Endodermal cell (in vitro differentiated cells): ENCODE measurements at places on chromosomes 16 and 17. TPM values are rescaled to one million over a fixed set of nuclear protein-coding genes. Genes with fewer than 3 reads are reported as not detected.

Gene CCL15
- total RNA-seq: not detected in 2 replicates

GRCh38 chr16:24394341-24394740, 138.2 kb downstream of the CACNG3 start:
- H3K4me3 ChIP-seq: no peak overlapping the region
- no peaks in the 10 kb centered on the region for H3K4me1 ChIP-seq
- H3K27me3 ChIP-seq: no peaks in the 10 kb centered on the region
- H3K36me3 ChIP-seq: no peaks in the 10 kb centered on the region
- DNase-seq: no peak
- H3K27ac ChIP-seq: no peak overlapping the region

Gene SLC12A3
- not detected in 3 replicates for total RNA-seq

GRCh38 chr16:1106659-1107058, 10.6 kb upstream of the C1QTNF8 start:
- H3K36me3 ChIP-seq: no peaks in the 10 kb centered on the region
- peaks cover 4% of the 10 kb centered on the region for H3K27me3 ChIP-seq
- peaks cover 4% of the 10 kb centered on the region for H3K4me1 ChIP-seq
- H3K27ac ChIP-seq: no peak overlapping the region

GRCh38 chr17:77196251-77196650, 55.5 kb downstream of the SEC14L1 start:
- peaks cover 82% of the 10 kb centered on the region for H3K36me3 ChIP-seq
- H3K4me1 ChIP-seq: no peaks in the 10 kb centered on the region
- no peak for DNase-seq
- no peak overlapping the region for H3K27ac ChIP-seq
- H3K27me3 ChIP-seq: no peaks in the 10 kb centered on the region
- H3K4me3 ChIP-seq: no peak overlapping the region

DNA sequence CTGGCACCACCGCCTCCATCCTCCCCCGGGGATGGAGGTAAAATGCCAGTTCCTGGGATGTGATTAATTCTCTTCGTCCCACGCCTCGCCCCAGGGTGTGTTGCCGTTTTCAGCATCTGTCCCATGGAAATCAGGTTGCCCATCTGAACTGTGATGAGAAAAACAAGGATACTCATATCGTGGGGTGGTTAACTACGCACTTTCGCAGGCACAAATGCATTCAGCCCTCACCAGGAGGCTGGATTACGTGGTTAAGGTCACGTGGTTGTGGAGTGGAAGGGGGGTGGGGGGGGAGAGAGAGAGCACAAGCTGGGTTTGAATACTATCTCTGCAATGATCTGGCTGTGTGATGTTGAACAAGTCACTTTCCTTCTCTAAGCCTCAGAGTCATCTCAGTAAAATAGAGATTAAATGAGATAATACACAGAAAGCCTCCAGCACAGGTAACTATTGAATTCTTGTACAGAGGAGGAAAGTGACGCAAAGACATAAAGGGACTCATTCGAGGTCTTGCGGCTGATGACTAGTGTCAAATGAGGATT, 74.7 kb downstream of the BMERB1 start:
- H3K4me1 ChIP-seq: peaks cover 5% of the 10 kb centered on the region
- H3K27me3 ChIP-seq: no peaks in the 10 kb centered on the region
- no peak overlapping the region for H3K27ac ChIP-seq
- H3K4me3 ChIP-seq: no peak overlapping the region
- H3K36me3 ChIP-seq: no peaks in the 10 kb centered on the region
- DNase-seq: peak; percentile 50

DNA sequence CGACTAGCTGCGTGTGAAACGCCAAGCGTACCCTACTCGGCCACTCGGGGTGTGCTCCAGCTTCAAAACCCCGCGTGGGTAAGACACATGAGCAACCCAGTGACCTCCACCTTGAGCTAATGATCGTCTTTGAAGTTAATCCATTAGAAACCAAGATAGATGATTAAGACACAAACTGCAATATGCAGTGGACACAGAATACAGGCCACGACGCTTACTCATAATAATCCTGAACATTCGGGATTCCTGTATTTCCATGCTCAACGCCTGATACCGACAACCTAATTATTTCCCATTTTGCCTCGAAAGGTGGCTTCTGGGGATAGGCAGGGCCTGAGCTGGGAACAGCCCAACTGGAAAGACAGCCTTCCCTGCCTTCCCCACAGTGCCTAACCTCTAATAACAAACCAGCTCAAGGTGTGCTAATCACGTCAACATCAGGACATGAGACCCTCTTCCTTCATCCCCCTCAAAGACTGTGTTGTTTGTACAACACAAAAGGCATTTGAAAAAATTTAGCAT, 504 bp upstream of the COPRS start:
- peak overlapping the region; percentile 75 for H3K4me3 ChIP-seq
- H3K27me3 ChIP-seq: no peaks in the 10 kb centered on the region
- H3K36me3 ChIP-seq: peaks cover 32% of the 10 kb centered on the region
- no peak overlapping the region for H3K27ac ChIP-seq
- no peaks in the 10 kb centered on the region for H3K4me1 ChIP-seq

- peaks cover 6% of the 10 kb centered on the region for H3K36me3 ChIP-seq
- H3K4me3 ChIP-seq: no peak overlapping the region
- H3K27ac ChIP-seq: no peak overlapping the region
- DNase-seq: no peak
- no peaks in the 10 kb centered on the region for H3K27me3 ChIP-seq
Observed at GRCh38 chr17:57400648-57401047, 144.3 kb downstream of the MSI2 start.

- H3K4me3 ChIP-seq: no peak overlapping the region
- H3K4me1 ChIP-seq: no peaks in the 10 kb centered on the region
- peak; percentile 24 for DNase-seq
- no peaks in the 10 kb centered on the region for H3K36me3 ChIP-seq
Observed at GRCh38 chr17:79654960-79655382, 44.1 kb upstream of the RBFOX3 start.

Gene LRRC37A2
- 16.4 to 20.3 TPM (median 17.2 TPM) in 3 replicates for total RNA-seq

DNA sequence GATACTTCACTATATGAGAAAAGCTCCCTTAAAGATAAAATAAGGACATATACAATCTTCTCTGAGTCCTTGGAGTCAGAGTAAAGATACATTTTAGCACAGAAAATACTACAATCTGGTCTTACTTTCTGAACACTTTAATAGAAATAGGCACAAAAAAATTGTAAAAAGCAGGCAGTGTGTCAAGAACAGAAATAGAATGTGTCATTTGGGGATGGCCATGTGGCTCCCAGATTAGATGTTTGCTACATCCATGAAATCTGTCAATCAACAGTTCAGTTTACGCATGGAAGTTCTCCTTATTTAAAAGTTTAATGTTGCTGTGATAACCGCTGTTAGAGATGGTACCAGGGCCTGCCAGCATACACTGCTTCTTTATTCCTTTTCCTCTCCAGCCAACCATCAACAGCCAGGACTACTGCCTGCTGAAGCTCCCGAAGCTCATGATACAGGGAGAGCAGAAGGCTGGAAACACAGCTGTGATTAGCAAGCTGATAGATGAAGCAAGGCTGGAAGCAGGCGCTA, 278.5 kb downstream of the CEP112 start:
- no peak overlapping the region for H3K27ac ChIP-seq
- H3K36me3 ChIP-seq: no peaks in the 10 kb centered on the region
- H3K27me3 ChIP-seq: no peaks in the 10 kb centered on the region
- H3K4me1 ChIP-seq: peaks cover 3% of the 10 kb centered on the region
- no peak overlapping the region for H3K4me3 ChIP-seq

DNA sequence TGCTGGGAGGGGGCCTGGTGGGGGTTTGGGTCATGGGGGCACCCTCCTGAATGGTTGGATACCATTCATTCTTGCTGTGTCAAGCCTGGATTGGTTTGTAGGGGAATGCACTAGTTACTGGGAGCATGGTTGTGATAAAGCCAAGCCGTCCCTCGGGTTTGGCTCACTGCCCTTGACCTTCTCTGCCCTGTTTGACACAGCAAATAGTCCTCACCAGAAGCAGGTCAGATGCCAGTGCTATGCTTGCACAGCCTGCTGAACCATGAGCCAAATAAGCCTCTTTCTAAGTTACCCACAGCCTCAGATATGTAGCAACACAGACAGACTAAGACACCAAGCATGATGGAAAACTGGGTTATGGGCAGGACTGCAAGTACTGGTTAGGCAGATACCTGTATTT, 14.6 kb downstream of the ZNF778 start:
- DNase-seq: no peak
- no peaks in the 10 kb centered on the region for H3K27me3 ChIP-seq
- no peak overlapping the region for H3K4me3 ChIP-seq

Gene ZNF821
- total RNA-seq: 12.7 and 12.8 TPM in 2 replicates

DNA sequence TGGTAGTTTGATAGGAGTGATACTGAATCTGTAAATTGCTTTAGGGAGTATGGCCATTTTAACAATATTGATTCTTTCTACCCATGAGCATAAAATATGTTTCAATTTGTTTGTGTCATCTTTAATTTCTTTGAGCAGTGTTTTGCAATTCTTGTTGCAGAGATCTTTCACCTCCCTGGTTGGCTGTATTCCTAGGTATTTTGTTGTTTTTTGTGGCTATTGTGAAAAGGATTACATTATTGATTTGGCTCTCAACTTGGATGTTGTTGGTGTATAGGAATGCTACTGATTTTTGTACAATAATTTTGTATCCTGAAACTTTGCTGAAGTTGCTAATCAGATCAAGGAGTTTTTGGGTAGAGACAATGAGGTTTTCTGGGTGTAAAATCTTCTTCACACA, 3.2 kb downstream of the KRTAP9-9 start:
- H3K27ac ChIP-seq: no peak overlapping the region
- H3K36me3 ChIP-seq: no peaks in the 10 kb centered on the region
- H3K27me3 ChIP-seq: peaks cover 39% of the 10 kb centered on the region
- no peaks in the 10 kb centered on the region for H3K4me1 ChIP-seq
- H3K4me3 ChIP-seq: no peak overlapping the region

Gene PRSS33
- total RNA-seq: not detected in 3 replicates

Gene CNTNAP1
- 18.9 to 49.3 TPM (median 19.9 TPM) in 3 replicates for total RNA-seq

Gene LHX1
- 85.9 to 200 TPM (median 92.3 TPM) in 3 replicates for total RNA-seq

- H3K36me3 ChIP-seq: no peaks in the 10 kb centered on the region
- no peaks in the 10 kb centered on the region for H3K4me1 ChIP-seq
- H3K4me3 ChIP-seq: no peak overlapping the region
- H3K27ac ChIP-seq: no peak overlapping the region
- no peaks in the 10 kb centered on the region for H3K27me3 ChIP-seq
Observed at GRCh38 chr16:87056083-87056482, 261.1 kb downstream of the C16orf95 start.

Gene PRDM7
- total RNA-seq: not detected in 2 replicates

GRCh38 chr17:60193482-60193881, 43.7 kb downstream of the CA4 start:
- peaks cover 6% of the 10 kb centered on the region for H3K27me3 ChIP-seq
- H3K27ac ChIP-seq: no peak overlapping the region
- H3K4me1 ChIP-seq: no peaks in the 10 kb centered on the region

GRCh38 chr17:57277923-57278604, 21.7 kb downstream of the MSI2 start:
- H3K27me3 ChIP-seq: no peaks in the 10 kb centered on the region
- DNase-seq: no peak
- H3K4me1 ChIP-seq: no peaks in the 10 kb centered on the region
- H3K36me3 ChIP-seq: peaks cover 32% of the 10 kb centered on the region
- H3K27ac ChIP-seq: no peak overlapping the region

GRCh38 chr16:56830669-56831068, 34.3 kb upstream of the SLC12A3 start:
- no peak for DNase-seq
- no peaks in the 10 kb centered on the region for H3K27me3 ChIP-seq
- H3K4me1 ChIP-seq: no peaks in the 10 kb centered on the region
- H3K36me3 ChIP-seq: peaks cover 69% of the 10 kb centered on the region
- no peak overlapping the region for H3K27ac ChIP-seq

Gene EXOC3L1
- 1.8 to 2.4 TPM (median 1.9 TPM) in 3 replicates for total RNA-seq

Gene TMEM114
- 0.25 and 0.40 TPM in 2 replicates for total RNA-seq

Gene MNT
- total RNA-seq: 22.4 and 30.2 TPM in 2 replicates

DNA sequence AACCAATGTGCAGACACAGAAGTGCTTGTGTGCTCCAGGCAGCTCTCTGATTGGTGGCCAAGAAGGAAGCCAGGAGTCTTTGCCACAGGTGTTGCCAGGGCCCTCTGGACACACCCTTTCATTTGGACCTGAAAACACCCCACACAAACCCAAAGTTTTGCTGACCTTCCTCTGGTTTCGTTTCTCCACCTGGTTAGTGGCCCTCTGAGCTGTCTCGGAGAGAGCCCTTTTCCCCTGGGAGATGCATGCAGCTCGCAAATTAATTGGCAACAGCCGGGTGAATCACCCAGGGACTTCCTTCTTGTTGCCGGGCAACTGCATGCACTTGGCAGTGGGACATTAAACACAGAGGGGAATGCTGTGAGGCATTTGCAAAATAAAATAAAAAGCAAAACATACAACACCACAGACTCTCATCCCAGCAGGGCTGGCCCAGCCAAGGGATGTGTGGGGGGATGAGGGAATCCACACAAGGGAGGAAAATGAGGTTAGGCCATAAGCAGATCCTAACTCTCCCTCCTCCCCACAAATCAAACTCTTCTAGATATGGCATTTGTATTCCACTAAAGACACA, 286.6 kb downstream of the SOX9 start:
- peak overlapping the region; percentile 79 for H3K27ac ChIP-seq
- H3K36me3 ChIP-seq: no peaks in the 10 kb centered on the region
- H3K4me1 ChIP-seq: no peaks in the 10 kb centered on the region
- H3K27me3 ChIP-seq: peaks cover 78% of the 10 kb centered on the region

Gene NKIRAS2
- 44.3 to 51.2 TPM (median 48.7 TPM) in 3 replicates for total RNA-seq

Gene FBXO31
- total RNA-seq: 13.5 to 22.1 TPM (median 18.6 TPM) in 3 replicates

Gene SKA2
- total RNA-seq: 49.3 to 67.3 TPM (median 66.0 TPM) in 3 replicates

DNA sequence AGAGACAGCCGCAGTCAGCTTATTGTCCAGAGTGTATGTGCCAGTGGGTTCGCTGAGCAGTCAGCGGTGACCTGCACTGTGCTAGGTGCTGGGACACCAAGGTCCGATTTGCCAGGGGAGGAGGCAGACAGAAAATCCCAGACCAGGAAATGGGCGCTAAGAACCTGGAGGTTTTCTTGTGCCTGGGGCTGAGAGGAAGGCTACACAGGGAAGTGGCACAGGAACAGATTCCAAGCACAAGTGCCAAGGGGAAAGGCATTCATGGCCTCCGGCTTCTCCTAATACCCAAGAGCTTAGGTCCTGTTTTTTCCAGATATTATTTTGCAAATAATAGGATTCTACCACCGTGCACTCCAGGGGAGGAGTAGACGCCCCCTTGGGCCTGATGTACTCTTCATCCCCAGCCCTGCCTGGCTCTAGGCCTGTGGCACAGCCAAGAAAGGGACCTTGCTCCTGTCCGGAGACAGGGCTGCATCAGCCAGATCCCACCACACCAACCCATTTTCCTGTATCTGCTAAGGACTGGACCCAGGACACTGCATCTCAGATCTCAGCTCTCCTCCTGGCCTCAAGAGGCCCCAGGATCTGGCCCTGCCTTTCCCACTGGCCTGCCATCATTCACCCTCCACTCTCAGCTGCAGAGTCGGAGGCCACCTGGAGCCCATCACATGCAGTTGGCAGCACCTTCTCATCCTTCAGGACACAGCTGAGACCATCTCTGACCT, 187.2 kb downstream of the NTN1 start:
- H3K4me1 ChIP-seq: no peaks in the 10 kb centered on the region
- H3K27me3 ChIP-seq: no peaks in the 10 kb centered on the region
- H3K27ac ChIP-seq: no peak overlapping the region
- DNase-seq: peak; percentile 36
- no peak overlapping the region for H3K4me3 ChIP-seq

Gene MYADML2
- not detected in 2 replicates for total RNA-seq
